Activated CD4-positive, alpha-beta memory T cell treated with anti-CD3 and anti-CD28 coated beads for 36 hours (primary cell): ENCODE measurements at places on chromosomes 2 and 18. TPM values are rescaled to one million over a fixed set of nuclear protein-coding genes. Genes with fewer than 3 reads are reported as not detected.

The RNF152 gene
- 0.12 TPM for total RNA-seq

- no peak for DNase-seq
- no peaks in the 10 kb centered on the region for H3K4me1 ChIP-seq
- no peak overlapping the region for H3K4me3 ChIP-seq
- no peaks in the 10 kb centered on the region for H3K27me3 ChIP-seq
- H3K36me3 ChIP-seq: no peaks in the 10 kb centered on the region
Observed at GRCh38 chr2:99657691-99658258, 168.0 kb upstream of the REV1 start.

DNA sequence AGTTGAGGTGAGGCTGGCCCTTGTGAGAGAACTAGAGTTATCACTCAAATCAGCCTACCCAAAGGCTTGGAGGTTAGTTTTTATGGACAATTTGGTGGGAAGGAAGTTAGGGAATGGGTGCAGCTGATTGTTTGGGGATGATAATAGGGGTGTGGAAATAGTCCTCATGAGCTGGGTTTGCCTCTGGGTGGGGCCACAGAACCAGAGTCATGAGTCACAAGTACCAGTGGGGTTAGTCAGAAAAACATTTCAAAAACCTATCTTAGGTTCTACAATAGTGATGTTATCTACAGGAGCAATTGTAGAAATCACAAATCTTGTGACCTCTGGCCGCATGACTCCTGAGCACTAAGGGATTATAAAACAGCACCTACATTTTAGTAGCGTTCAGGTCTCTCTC is 630.1 kb upstream of the PIK3C3 start:
- no peaks in the 10 kb centered on the region for H3K4me1 ChIP-seq
- H3K36me3 ChIP-seq: no peaks in the 10 kb centered on the region
- no peak overlapping the region for H3K27ac ChIP-seq
- H3K4me3 ChIP-seq: no peak overlapping the region
- H3K27me3 ChIP-seq: no peaks in the 10 kb centered on the region

DNA sequence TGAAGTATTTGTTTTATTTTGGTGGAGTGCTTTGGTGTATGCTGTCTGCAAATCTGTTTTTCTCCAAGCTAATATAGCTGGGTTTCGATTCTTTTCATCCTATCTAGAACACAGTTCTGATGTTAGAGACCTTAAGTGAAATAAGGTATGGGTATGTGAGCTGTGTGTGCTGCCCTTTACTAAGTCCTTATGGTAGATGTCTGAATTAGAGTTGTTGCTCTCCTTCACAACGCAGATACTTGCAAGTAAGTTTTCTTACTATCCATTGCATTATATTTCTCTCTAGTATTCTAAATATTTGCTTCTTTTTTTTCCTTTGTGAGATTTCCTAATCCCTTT is 38.6 kb downstream of the AGFG1 start:
- no peak overlapping the region for H3K27ac ChIP-seq
- peaks cover 12% of the 10 kb centered on the region for H3K36me3 ChIP-seq
- H3K4me3 ChIP-seq: no peak overlapping the region
